ENCODE measurements at places on chromosomes 2 and 18.

GRCh38 chr18:36211612-36212065 is 24.3 kb downstream of the MOCOS start:
- DNase-seq = no peak
- no peaks in the 10 kb centered on the region for H3K36me3 ChIP-seq
- H3K27ac ChIP-seq = no peak overlapping the region
- H3K4me1 ChIP-seq = no peaks in the 10 kb centered on the region

GRCh38 chr18:36162981-36163380 is 24.3 kb upstream of the MOCOS start:
- peak overlapping the region; percentile 13 for H3K27ac ChIP-seq
- peaks cover 51% of the 10 kb centered on the region for H3K36me3 ChIP-seq
- peaks cover 9% of the 10 kb centered on the region for H3K4me1 ChIP-seq
- H3K4me3 ChIP-seq = no peak overlapping the region

DNA sequence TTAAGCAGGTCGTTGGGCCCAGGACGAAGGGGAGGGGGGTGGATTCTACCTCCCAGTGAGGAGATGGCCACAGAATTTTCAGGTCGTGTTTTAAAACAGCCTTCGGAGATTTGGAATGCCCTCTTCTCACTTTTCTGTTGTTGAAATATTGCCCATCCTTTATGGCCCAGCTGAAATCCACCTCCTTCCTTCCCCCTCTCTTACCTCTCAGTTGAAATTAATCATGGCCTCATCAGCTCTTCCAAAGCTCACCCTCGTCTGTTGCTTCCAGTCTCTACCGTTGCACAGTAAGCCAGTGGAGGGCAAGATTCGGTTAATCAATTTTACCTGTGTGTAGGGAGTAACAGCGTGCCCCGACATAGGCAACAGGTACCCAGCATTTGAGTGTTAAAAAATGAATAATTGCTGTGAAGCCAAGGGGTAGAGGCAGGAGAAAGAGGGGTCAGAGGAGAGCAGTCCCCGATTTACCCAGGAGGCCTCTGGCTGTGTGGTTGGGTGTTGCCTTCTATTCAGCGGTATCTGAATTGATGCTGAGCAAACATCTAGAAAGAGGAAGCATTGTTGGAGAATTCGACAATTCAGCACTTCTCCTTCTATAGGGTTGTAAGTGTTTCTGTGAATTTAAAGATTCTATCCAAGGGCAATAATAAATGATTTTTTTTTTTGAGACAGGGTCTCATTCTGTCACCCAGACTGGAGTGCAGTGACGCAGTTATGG is 8.6 kb upstream of the PDIA6 start:
- DNase-seq = no peak
- no peak overlapping the region for H3K4me3 ChIP-seq
- H3K4me1 ChIP-seq = no peaks in the 10 kb centered on the region
- peaks cover 14% of the 10 kb centered on the region for H3K27me3 ChIP-seq
- no peak overlapping the region for H3K27ac ChIP-seq
- no peaks in the 10 kb centered on the region for H3K36me3 ChIP-seq

- no peak overlapping the region for H3K4me3 ChIP-seq
- no peaks in the 10 kb centered on the region for H3K36me3 ChIP-seq
- DNase-seq = no peak
- no peak overlapping the region for H3K27ac ChIP-seq
Observed at GRCh38 chr2:218954541-218955300, 4.7 kb upstream of the CDK5R2 start.

DNA sequence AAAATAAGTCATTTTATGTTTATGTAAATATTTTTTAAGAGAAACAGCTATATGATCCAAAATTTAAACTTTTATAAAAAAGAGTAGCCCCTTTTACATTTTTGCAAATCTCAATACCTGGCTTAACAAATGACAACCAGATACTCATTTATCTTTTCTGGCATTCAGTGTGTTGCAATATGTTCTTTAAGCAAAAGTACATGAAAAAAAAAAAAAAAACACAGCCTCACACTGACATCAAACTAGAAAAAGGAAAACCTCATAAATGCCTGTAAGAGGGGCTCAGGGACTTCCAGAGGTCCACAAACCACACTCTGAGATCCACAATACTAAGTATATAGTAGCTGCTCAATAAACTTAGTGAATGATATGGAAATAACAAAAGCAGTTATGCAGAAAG is 21.9 kb downstream of the PPP4R3B start:
- no peak for DNase-seq
- no peaks in the 10 kb centered on the region for H3K27me3 ChIP-seq
- no peak overlapping the region for H3K4me3 ChIP-seq
- H3K27ac ChIP-seq = no peak overlapping the region
- peaks cover 41% of the 10 kb centered on the region for H3K36me3 ChIP-seq
- peaks cover 46% of the 10 kb centered on the region for H3K4me1 ChIP-seq

- H3K4me3 ChIP-seq = no peak overlapping the region
- no peaks in the 10 kb centered on the region for H3K27me3 ChIP-seq
- no peaks in the 10 kb centered on the region for H3K4me1 ChIP-seq
- no peak overlapping the region for H3K27ac ChIP-seq
Observed at GRCh38 chr2:138059487-138060300, 95.4 kb downstream of the HNMT start.

DNA sequence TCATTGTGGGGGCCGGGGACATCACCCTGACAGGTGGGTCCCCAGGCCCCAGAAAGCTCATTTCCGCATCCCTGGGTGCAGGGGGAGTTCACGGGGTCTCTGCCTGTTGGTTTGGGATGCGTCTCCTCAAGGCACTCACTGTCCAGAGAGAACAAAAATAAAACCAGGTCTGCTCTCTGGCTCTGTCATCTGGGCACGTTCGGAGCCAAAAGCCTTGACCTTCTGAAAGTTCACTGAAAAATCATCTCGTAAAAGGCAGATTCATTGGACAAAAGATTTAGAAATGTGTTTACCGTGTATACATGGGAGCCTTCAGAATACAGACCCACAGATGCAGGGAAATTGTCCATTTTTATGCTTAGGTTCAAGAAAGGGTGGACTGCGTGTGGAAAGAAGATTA is 26.6 kb downstream of the MLPH start:
- H3K27me3 ChIP-seq = no peaks in the 10 kb centered on the region
- no peaks in the 10 kb centered on the region for H3K36me3 ChIP-seq
- no peak overlapping the region for H3K27ac ChIP-seq
- no peak for DNase-seq
- no peaks in the 10 kb centered on the region for H3K4me1 ChIP-seq
- H3K4me3 ChIP-seq = no peak overlapping the region

DNA sequence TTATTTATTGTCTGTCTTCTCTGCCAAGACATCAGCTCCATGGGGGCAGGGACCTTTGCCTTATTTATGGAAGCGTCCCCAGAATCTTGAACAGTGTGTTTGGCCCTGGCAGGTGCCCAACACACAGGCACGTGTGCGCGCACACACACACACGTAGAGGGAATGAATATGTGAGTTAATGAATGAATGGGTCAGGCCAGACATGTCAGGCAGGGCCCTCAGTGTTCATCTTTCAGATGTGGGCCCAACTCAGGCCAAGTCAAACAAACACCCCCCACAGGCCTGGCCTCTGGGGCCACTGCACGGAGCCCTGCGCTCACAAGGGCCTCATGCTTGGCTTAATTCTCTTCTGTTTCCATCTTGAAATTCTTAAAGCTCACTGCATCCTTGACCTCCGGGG is 54.1 kb downstream of the DYSF start:
- H3K27ac ChIP-seq = no peak overlapping the region
- no peak for DNase-seq
- no peaks in the 10 kb centered on the region for H3K4me1 ChIP-seq

DNA sequence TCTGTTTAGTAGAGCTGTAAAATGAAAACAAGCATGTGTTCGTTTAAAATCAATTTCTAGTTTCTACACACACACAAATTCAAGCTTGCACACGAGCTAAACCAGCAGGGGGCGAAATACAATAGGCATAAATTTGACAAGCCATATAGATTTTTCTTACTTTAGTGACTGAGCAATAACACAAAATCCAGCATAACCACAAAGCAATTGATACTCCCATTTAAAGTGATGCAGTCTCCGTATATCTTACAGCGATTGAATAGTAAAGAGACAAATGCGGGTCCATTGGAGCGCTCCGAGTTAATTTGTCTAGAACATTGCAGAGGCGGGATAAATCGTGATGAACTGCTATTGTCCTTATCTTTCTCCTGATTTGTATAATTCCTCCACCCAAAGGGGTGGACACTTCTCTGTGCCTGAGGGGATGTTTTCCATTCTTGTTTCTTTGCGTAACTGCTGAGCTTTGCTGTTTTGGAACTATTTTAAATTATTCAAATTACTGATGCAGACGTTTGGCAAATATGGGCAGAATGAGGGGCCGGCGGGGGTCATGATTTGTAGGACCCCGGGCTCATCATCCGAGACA is 1.2 kb upstream of the AFTPH start:
- peak; percentile 88 for DNase-seq
- H3K36me3 ChIP-seq = peaks cover 6% of the 10 kb centered on the region
- peaks cover 24% of the 10 kb centered on the region for H3K4me1 ChIP-seq

- H3K4me3 ChIP-seq = no peak overlapping the region
- H3K36me3 ChIP-seq = no peaks in the 10 kb centered on the region
- no peak for DNase-seq
- no peaks in the 10 kb centered on the region for H3K4me1 ChIP-seq
Observed at GRCh38 chr2:100359576-100359975, 37.3 kb upstream of the LONRF2 start.

DNA sequence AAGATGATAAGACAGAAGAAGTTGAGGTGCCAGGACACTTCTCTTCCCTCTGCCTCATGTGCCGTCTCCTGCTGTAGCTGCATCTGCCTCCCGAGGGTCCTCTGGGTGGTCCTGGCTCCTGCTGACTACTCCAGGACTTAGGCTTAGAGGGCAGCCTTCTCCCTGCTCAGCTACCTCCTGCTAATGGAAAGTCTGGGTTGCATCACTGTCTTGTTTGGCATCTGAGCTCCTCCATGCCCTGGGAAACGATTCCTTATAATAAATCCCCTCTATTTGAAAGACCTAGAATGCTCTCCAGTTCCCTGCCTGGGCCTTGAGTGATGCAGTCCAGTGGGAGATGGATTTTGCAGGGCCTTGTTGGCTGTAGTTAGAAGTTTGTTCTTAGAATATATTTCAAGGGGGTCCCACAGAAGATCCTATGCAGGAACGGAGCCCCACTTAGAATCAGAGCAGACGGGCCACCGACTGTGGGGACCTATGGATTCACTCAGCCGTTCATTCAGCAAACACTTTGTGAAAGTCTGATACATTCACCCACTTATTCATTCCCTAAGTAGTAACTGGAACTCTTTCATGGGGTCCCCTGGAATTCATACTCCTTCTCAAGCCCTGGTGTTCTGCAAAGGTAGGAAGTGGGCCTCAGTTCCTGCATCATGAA is 269.8 kb upstream of the HDAC4 start:
- no peaks in the 10 kb centered on the region for H3K4me1 ChIP-seq
- no peaks in the 10 kb centered on the region for H3K36me3 ChIP-seq
- no peak for DNase-seq
- no peaks in the 10 kb centered on the region for H3K27me3 ChIP-seq
- H3K4me3 ChIP-seq = no peak overlapping the region

- DNase-seq = no peak
- H3K27ac ChIP-seq = no peak overlapping the region
- no peaks in the 10 kb centered on the region for H3K4me1 ChIP-seq
- no peaks in the 10 kb centered on the region for H3K27me3 ChIP-seq
Observed at GRCh38 chr2:13921245-13921644, 711.3 kb upstream of the LRATD1 start.

GRCh38 chr2:64179582-64180321 is 35.5 kb upstream of the PELI1 start:
- H3K4me3 ChIP-seq = no peak overlapping the region
- peaks cover 17% of the 10 kb centered on the region for H3K4me1 ChIP-seq
- peak overlapping the region; percentile 14 for H3K27ac ChIP-seq
- no peaks in the 10 kb centered on the region for H3K36me3 ChIP-seq

DNA sequence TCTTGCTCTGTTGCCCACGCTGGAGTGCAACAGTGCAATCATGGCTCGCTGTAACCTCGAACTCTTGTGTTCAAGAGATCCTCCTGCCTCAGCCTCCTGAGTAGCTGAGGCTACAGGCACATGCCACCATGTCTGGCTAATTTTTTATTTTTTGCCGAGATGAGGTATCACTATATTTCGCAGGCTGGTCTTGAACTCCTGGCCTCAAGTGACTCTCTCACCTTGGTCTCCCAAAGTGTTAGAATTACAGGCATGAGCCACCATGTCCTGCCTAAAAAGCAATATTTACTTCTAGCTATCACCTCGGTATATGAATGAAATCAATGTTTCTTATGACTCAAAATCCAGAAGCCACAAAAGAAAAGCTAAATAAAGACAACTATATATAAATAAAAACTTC is 2.2 kb downstream of the BUB1 start:
- H3K27me3 ChIP-seq = peaks cover 5% of the 10 kb centered on the region
- H3K36me3 ChIP-seq = peaks cover 42% of the 10 kb centered on the region
- H3K4me1 ChIP-seq = peaks cover 25% of the 10 kb centered on the region
- DNase-seq = peak; percentile 16
- peak overlapping the region; percentile 63 for H3K4me3 ChIP-seq
- H3K27ac ChIP-seq = no peak overlapping the region

DNA sequence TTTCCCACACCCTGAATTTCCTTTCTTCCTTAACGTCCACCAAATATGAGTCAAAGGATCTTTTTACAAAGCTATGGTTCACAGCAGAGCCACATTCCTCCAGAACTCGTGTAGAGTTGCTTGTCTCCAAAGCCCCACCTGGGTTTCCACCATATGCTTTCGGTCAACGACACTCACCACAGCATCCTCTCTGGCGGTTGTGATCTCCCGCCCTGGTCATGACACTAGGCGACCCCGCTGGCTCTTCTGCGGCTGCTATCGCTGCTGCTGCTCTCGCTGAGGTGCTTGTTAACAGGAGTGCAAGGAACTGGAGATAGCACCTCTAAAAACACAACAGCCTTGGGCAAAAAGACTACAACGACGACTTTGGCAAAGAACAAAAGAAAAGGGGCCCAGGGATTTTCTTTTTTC is 340 bp downstream of the SLC40A1 start:
- H3K36me3 ChIP-seq = no peaks in the 10 kb centered on the region
- peaks cover 25% of the 10 kb centered on the region for H3K4me1 ChIP-seq
- H3K4me3 ChIP-seq = peak overlapping the region; percentile 74

GRCh38 chr2:27802547-27802946 is 31.0 kb downstream of the MRPL33 start:
- H3K27ac ChIP-seq = no peak overlapping the region
- no peaks in the 10 kb centered on the region for H3K36me3 ChIP-seq
- no peak for DNase-seq
- H3K4me1 ChIP-seq = no peaks in the 10 kb centered on the region
- H3K27me3 ChIP-seq = no peaks in the 10 kb centered on the region
- no peak overlapping the region for H3K4me3 ChIP-seq

- no peak for DNase-seq
- H3K4me1 ChIP-seq = no peaks in the 10 kb centered on the region
- no peaks in the 10 kb centered on the region for H3K36me3 ChIP-seq
Observed at GRCh38 chr2:71711133-71711855, 257.9 kb downstream of the DYSF start.
